ENCODE measurements at places on chromosomes 16 and 17.

DNA sequence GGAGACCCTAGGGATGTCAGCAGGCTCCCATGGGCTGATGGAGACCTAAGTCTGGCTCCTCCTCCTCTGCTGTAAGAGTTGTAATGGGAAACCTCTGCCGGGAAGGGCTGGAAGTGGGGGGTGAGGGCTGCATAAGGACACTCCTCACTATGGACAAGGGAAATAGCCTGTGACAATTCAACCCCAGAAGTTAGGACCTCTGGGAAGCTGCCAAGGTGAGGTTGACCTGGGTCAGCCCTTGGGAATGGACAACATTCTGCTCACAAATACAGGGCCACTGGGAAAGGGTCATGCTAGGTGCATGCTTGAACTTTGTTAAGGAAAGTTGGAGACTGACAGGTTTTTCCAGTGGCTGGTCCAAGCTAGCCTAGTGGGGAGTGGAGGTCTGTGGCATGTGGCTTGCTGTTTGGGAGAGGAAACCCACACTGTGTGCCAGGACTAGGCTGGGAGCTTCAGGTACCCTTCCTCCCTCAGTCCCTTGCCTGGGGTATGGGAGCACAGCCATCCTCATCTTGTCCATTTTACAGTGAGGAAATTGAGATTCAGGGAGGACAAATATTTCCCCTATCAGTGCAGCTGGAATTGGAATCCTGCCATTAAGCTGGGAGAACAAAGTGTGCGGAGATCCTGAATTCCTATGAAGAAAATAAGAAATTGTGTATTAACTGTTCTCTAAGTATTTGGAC lies 190.4 kb downstream of the SALL1 start:
- DNase-seq, result no peak

- DNase-seq, result no peak
Measured at GRCh38 chr16:89599451-89599858, 14.0 kb upstream of the DPEP1 start.

DNA sequence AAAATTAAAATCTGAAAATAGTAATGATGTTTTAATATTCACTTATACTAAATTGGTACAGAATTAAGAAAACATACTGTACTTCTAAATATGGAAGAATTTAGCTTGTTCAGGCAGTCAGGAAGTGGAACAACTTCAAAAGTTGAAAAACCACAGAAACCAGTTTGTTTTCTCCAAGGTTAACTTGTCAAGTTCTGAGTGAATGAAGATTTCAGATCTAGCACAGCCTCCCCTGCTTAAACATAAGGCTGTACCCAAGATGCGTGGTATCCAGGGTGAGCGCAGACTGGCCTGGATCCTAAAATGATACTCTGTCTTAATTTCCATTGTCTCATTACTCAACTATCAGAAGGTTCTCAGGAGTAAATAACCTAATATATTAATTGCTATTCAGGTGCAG lies 730.7 kb upstream of the KIF2B start:
- DNase-seq, result no peak

DNA sequence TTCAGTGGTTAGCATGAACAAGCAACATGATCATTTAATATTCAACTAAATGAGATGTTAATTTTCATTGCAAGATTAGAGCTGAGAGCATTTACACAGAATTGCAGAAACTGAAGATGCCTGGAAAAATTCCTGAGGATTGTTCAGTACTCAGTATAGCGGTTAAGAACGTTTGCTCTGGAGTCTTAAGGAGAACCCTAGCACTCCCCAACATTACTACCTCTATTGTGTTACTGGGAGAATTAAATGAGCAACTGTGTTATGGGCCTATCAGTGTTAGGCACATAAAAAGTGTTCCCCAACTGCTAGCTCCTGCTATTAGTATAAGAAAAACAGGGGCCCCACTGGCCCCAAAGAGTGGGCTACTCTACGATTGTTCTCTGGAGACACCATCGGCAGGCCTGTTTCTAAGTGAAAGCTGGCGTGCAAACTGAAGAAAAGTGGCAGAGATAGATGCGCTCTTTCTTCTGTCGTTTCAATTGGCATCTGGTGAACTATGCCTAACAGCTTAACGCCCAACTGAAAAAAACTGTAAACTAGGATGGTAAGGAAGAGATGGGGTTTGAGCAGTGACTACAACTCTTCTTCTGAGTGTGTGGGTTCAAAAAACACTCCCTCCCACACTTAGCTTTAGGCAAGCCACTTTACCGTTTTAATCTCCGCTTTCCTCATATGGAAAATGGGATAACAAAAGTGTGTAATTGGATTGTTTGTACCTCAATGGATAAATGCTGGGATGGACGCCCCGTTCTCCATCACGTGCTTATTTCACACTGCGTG lies 1.3 kb downstream of the CDR2 start:
- no peak for DNase-seq

DNA sequence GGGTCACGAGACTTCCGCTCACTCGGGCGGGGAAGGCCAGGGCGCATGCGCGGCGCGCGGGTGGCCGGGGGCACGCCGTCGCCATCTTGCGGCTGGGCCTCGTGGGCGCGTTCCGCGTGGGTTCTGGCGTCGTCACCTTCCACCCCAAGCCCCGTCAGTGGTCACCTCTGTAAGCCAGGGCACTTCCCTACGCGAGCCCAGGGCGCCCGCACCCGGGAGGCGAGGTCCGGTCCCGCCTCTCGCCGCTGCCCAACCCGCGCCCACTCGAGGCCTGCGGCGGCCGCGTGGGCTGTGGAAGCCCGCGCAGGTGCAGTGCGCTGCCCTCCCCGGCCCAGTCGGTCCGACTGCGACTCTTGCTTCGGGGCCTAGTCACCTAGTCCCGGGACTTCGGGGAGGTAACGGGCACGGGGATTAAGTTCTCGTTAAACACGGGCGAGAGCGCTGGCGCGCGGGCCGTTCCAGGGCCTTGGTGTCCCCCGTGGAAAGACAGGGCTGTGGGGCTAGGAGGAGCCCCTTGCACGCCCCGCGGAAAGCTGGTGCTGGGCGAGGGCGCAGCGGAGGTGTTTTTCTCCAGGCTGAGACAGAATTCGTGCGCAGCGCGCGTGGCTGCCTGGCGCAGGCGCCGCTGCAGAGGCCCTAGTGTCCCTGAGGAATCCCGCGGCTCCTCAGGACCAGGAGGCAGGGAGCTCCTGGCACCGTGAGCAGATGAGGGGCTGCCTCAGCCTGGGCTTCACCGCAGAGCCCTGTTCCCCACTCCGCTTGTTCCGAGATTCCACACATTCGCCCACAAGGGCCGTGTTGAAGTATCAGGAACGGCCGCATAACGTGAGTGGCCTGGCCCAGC lies 472 bp upstream of the ARHGDIA start:
- peak; percentile 88 for DNase-seq

- DNase-seq, result no peak
Measured at GRCh38 chr17:77461277-77462057, 320.7 kb downstream of the SEC14L1 start.

DNA sequence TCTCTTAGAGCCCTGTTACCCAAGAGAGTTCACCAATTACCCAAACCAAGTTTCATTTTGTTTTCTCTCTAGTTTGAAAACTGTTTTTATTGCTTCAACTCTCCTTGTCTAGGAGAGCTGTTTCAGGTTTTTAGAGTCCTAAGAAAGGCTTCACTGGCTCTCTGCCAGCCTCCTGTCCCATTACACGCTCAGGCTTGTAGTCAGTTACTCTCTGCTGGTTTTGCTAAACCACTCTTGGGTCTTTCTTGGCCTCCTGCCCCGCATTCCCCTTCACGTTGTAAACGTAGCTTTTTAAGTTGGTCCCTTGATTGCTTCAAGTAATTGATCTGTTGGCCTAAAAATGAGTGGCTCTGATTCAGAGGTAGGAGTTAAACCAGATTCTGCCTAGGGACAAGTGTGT lies 529.1 kb downstream of the MAF start:
- no peak for DNase-seq

DNA sequence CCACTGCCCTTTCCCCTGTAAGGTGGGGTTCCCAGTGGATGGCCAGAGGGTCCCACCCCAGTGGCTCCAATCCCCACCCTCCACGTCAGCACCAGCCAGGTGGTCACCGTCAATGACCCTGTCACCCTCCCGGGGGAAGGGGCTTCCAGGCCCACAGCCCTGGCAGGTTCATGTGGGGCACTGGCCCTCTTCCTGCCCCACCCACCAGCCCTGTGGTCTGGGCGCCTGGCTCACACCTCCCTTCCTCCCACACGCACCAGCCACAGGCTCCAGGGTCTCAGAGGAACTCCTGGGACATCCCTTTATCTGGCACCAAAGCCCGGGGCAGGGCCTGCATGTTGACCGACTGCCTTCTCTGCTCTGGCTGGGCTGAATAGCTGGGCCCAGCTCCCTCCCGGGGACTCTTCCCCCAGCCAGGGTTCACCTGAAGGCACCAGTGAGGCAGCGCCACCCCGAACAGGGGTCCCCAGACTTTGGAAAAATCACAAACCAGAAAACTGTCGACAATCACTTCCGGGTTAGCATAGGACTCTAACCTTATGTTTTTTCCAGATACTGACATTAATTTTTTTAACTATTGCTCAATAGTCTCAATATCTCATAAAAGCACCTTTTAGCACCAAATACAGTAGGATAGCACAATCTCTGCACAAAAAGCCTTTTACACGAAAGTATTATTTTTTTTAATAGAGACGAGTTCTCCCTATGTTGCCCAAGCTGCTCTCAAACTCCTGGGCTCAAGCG lies 21.9 kb upstream of the ZC3H18 start:
- DNase-seq, result no peak

- DNase-seq, result peak; percentile 44
Measured at GRCh38 chr17:72175787-72176515, 55.1 kb downstream of the SOX9 start.

- DNase-seq, result no peak
Measured at GRCh38 chr17:28045304-28045703, 2.8 kb downstream of the NLK start.

- DNase-seq, result no peak
Measured at GRCh38 chr17:81192386-81193050, 26.5 kb upstream of the AATK start.

DNA sequence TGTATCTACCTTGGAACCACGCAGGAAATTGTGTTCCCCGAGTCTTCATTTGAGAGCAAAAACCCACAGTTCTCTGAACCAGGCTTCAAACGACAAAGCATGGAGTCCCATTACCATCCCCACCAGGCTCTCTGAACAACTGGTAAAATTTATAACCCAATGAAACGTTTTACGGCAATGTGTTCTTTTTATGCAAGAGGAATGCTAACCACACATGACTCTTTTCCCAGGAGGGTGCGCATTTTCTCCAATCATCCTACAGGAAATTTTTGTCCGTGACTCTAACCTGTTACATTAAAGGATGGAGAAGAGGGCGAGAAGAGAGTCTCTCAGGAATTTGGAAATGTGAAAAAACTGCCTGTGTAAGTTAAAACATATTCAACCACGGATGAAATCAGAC lies 17.8 kb downstream of the STX8 start:
- DNase-seq, result no peak

GRCh38 chr16:88815901-88816589 lies 4.3 kb upstream of the APRT start:
- DNase-seq, result no peak

DNA sequence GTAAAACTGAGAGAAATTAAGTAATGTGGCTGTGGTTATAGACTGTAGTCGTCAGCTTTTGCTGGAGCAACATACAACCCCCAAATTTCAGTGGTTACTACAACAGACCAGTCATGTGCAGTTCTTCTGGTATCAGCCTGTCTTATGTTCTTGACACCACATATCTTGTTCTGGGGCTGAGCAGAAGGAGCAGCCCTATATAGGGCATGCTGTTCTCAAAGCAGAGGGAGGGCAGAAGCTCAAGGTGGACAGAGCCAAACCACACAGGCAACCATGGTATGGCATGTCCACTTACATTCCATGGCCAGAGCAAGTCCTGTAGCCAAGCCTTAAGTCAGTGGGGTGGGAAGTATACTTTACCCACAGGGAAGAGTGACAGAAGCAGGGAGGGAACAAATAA lies 7.7 kb downstream of the PRKAR1A start:
- DNase-seq, result no peak

DNA sequence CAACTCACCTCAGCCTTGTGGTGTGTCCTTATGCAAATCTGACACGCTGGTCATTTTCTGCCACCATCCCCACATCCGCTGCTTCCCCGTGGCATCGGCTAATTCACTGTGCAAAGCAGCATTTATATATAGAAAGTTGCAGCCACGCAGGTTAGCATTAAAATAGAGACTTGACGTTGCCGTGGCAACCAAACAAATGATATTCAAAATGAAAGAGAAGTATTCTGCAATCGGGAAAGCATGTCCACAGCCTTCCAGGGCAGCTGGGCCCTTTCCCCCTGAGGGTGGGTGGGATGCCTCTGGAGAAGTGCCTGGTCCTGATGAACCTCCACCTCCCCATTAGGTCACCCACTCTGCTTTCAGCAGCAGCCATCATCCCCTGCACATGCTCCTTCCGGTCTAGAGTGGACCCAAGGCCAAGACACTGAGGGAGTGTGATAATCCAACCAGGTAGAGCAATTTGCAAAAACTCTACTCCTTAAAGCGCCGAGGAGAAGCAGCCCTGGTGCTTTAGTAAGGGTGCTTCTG lies 138.7 kb downstream of the GAS7 start:
- no peak for DNase-seq

DNA sequence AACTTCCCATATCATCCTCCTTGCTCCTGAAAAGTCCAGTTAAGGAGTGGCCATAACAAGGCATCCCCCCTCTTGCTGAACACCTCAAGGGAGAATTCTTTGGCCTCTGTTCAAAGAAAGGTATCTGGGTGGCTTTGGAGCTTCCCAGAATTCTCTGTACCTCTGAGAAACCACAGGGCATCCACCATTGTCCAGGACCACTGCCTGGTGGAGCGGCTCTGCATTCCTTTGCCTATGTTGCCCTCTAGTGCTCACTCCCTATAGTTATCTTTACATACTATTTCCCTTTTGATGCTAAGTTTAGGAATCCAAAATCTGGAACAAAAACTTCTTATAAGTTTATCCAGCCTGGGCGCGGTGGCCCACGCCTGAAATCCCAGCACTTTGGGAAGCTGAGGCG lies 30.3 kb downstream of the CHD9NB start:
- DNase-seq, result peak; percentile 7

DNA sequence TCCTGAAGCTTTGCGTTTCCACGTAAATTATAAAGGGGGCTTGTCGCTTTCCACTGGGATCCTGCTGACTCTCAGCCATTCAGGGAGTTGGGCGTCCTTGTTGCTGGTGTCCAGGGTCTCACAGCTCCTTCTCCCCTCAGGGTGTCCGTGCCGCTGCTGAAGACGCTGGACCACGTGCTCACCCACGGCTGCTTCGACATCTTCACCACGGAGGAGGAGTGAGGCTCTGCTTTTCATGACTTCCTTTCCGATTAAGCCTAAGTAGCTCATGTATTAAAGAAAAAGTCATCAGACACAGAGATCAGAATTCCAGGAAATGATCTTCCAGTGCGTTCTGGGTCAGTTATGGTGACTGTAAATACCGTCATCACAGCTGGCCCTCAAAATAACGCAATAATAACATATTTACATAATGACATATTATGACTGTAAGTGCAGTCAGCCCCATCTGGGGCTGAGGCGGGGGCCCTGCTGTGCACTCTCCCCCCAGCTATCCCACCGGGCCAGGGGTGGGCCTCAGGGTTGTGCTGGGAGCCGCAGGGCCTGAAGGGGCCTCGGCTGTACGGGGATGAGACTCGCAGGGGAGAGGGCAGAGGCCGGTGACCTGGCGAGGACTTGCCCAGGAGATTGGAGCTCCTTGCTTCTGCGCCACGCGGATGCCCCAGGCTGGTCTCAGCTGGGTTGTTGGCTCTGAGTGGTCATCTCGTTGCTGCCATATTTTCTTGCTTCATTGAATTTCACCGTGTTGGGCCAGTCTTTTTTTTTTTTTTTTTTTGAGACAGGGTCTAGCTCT lies 92.9 kb upstream of the ZNF750 start:
- DNase-seq, result no peak

- DNase-seq, result no peak
Measured at GRCh38 chr17:66469088-66469442, 166.7 kb downstream of the PRKCA start.
